Stimulated activated CD8-positive, alpha-beta memory T cell treated with anti-CD3 and anti-CD28 coated beads, Interleukin-4, amount 100 ng/mL, for 4 hours (primary cell): ENCODE measurements at places on chromosomes 4 and X.

DNA sequence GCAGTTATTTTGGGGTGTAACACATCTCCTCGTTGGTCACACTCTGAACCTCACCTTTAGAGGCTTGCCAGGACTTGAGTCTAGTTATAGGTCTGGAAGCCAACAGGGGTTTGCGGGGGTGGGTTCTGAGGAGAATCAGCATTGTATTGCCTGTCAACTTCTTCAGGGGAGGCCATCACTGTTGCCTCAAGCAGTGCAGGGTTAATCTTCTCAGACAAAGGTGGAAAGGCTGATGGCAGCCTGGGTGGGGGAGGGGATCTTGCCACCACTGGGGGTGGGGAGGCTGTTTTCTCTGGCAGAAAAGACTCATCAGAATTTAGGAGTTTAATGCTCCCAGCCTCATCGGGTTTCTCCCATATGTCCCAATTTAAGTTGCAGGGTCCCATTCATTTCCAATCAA, 387.8 kb downstream of the PRR32 start:
- DNase-seq: no peak

GRCh38 chr4:39480902-39481695, 22.2 kb downstream of the LIAS start:
- DNase-seq: no peak

- DNase-seq: no peak
These were observed 328.4 kb downstream of the PAPSS1 start for GRCh38 chr4:107391630-107392028.

- no peak for DNase-seq
These were observed 409.2 kb upstream of the SLIT2 start for GRCh38 chr4:19842471-19842870.

DNA sequence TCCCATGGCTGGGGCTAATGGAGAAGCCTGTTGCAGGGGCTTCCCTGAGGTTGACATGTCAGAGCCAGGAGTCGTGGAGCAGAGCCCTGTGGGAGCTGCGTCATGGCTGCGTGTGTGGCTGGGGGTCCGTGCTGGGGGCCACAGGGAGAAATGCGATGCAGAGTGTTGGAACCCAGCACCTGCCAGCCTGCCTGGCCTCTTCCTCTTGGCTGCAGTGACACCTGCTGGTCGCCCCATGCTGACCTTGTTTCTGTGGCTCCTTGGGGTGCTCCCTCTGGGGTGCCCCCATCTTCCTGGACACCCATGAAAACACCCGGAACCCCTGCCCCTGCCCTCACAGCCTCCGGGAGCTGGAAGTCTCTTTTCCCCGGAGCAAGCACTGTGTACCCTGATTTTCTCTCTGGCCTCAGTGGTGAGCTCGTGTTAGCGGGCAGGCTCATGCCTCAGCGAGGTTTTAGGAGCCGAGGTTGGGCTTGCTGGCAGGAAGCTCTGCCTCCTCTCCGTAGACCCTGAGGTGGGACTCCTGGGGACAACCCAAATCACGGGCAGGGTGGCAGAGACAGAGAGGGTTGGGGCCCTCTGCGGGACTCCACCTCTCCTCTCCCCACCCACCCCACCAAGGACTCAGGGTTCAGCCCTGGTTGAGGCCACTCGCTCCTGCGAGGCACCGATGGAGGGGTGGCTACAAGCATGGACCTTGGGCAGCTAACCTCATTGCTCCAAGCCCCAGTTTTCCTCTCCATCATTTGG, 103.7 kb downstream of the SORCS2 start:
- no peak for DNase-seq

GRCh38 chrX:103783971-103784370, 7.3 kb downstream of the PLP1 start:
- DNase-seq: no peak

DNA sequence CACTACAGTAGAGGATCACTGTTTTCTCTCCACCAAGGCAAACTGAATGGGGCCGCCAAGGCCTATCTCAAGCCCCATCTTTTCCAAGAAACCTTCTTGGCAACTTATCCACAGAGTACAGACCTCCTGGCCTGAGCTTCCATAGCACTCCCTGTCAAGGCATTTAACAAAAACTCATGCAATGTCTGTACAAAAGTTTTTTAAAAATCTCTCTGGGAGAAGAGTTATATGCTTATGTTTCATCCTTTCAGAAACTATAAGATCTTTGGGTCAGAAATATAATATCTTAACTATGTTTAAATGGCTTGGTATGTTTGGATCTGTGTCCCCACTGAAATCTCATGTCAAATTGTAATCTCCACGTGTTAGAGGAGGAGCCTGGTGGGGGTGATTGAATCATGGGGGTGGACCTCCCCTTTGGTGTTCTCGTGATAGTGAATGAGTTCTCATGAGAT, 13.6 kb downstream of the ADAMTS3 start:
- DNase-seq: no peak

DNA sequence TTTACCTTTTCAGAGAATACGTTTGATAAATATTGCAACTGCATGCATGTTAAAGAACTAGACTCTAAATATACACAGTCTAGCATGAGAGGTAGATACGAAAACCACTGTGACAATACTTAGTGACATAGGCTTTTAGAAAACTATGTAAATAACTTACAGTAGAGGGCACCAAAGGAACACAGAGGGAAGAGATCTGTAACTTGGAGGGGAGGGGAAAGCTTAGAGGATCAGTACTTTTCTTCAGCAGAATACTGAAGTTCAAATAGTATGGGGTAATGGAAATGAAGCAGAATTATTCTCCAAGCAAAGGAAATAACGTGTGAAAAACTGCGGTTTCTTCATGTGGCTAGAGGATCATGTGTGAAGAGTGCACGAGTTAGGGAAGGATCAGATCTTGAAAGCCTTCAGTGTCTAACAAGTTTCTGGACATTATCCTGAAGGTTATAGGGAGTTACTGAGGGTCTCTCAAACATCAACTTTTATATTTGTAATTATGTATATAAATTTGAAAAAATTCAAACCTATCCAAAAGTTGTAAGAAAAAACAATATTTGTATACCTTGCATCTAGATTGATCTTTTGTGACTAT, 264.3 kb downstream of the NPFFR2 start:
- DNase-seq: no peak

DNA sequence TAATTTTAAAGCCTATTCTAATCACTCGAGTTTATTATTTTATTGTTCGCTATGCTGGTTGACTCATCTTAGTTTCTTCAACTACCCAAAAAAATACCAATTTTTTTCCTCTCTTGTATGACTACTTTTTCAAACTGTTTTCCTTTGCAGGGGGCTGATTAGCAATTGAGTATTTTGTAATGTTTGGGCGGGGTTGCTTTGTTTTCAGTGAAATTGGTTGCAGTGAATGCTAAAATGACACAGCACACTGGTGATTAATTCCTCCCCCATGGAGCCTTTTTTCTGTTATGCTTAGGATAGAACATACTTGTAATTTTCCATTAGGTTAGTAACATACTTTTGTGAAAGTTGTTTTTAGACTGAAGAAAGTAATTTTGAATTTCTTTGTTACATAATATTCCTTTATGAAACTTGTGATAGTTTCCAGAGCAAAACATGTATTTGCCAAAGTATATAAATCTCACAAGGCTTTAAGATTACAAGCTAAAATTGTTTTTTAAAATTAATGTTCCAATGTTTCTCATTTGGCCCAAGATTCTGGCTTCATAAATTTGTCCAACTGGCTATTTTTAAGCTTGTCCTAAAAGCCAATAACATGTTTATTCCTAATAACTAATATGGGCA, 120.4 kb downstream of the CHIC1 start:
- no peak for DNase-seq

GRCh38 chr4:103786014-103786413, 66.2 kb upstream of the TACR3 start:
- DNase-seq: no peak
